ENCODE measurements at places on chromosomes 7 and 10. TPM values are rescaled to one million over a fixed set of nuclear protein-coding genes. Genes with fewer than 3 reads are reported as not detected.

GRCh38 chr10:77253147-77253545, 384.5 kb downstream of the KCNMA1 start:
- no peak for DNase-seq

- DNase-seq = no peak
Observed at GRCh38 chr10:110527731-110528171, 30.0 kb downstream of the DUSP5 start.

GRCh38 chr7:10128748-10129147, 844.9 kb upstream of the PHF14 start:
- DNase-seq = peak; percentile 33

GRCh38 chr10:88062385-88062784, 199.0 kb downstream of the PTEN start:
- DNase-seq = no peak

CUBN gene
- total RNA-seq = 8.8 TPM

GRCh38 chr10:61142987-61143386, 199.0 kb upstream of the RHOBTB1 start:
- DNase-seq = no peak

LIPN gene
- not detected for total RNA-seq

DNA sequence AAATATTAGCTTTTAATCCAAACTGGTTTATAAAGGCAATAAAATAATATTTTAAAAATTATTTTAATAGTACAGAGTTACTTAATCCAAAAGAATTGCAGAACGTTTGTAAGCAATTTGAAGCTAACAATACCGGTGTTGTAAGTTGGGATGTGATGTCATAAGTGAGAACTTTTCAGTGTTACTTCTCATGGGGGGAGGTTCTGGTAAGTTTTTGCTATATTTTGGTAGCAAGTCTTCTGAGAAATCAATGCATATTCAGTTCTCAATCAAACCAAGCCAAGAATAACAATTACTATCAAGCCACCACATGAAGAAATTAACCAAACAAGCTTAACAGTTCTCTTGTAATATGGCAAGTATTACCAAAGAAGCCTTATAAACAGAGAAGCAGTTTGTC, 147.1 kb upstream of the ASAH2 start:
- DNase-seq = no peak

TLX1 gene
- 31.0 TPM for total RNA-seq

DNA sequence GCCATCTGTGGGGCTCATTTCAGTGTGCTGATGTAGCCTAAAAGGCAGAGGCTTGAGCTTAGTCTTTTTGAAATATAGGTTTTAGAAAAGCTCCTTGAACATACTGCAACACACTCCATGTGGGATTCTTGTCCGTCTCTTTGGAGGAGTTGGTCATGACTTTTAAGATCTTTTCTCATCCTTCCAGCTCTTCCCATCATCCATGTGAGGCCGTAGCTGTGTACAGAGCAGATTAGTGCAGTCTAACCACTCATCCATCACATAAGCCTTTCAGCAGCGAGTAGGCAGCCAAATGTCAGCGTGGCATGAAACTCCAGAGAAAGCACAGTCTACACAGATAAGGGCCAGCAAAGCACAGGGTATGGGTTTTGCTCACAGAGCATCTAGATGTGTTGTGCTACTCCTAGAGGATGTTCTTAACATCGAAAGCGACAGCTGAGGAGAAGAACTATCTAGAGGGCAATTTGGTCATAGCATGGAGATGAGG, 28.1 kb upstream of the NPVF start:
- DNase-seq = no peak

DNA sequence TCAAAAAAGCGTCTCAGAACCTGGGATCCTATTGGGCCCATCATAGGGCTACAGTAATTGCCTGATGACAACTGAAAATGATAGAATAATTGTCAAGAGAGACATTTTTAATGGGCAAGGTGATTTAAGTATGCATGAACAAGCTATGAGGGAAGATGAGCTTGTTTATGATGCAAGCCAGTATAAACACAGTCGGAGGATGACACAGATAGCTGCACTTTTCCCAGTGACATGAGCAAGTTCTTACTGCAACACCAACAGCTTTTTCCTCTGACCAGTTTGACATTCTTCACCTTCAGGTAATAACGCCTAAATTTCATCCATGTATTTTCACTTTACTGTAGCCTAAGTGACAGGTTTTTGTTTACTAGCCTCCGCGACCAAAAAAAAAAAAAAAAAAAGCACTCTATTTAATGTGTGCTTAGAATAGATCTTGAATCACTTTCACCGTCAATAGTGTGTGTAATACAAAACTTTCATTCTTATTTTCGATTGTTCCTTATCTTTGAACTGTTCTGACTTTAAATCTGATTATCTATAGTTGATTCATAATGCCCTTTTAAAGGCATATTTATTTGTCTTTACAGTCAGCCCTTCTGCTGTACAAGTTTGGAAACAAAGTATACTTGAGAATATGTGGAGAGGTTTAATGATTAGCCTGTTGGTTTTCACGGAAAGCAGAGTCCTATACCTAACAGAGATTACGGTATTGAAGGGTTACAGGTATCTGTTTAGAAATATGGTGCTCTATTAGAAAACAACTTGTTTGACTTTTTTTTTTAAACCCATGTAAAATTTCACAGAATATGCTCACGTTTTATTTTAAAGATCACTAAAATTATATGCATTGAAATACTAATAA, 1.7 kb downstream of the FOXP2 start:
- no peak for DNase-seq

PRPS1L1 gene
- not detected for total RNA-seq
